ENCODE measurements at places on chromosomes 5 and 9.

DNA sequence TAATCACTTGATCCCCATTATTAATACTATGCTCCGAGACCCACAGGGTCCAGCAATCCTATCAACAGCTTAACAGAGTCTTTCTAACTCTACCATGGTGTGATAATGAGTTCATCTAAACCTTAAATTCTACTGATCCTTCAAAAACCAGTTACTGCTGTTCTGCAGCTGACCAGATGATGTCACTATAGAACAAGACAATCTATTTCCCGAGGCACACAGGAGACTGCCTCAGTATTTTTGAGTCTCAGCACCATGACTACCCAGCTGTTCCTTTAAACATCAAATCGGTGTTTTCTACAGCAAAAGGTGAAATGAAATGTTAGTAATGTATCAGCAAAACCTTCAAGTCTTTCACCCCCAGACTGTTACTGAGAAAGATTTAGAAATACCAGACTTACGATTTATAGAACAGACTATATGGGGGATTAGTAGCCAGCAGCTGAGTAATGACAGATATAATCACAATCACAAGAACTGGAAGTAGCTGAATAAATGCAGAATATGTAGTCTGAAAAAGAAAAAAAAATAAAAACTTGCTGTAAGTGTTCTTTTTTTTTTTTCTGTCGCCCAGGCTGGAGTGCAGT lies 16.9 kb downstream of the DNAJC18 start:
- DNase-seq: peak; percentile 55

DNA sequence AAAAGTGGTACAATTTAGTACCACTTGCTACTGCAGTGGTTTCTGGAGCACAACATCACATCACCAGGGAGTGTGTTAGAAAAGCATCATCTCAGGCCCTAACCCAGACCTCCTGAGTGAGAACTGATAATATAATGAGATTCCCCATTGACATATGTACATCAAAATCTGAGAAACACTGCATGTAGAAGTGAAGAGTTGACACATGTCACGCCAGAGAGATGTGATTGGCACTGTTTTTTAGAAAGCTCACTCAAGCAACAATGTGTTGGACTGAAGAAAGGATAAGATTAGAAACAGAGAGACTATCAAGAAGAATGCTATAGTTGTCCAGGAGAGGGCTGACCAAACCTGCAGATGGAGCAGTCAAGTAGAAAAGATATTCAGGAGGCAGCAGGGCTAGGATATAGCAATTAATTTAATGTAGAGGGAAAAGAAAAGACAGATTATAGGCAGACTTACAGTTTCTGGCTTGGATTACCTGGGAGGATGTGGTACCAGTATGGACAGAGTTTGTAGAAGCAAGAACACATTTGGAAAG lies 324.4 kb upstream of the ADAMTSL1 start:
- no peak for DNase-seq

DNA sequence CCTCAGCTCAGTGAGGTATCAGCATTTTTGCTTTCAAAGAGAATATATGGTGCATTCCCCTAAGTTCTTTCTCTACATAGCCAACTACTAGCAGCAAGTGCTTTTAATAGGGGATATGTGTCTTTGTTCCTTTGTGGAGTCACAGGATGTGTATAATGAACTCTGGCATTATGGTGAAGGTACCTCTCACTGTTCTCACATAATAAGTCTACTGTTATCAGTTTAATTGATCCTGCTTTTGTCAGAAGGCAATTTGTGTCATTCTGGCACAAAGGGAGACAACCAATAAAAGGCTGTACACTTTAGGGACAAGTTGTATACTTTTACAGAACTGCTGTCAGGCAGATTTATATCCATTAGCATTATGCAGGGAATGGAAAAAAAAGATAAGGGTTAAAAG lies 531.4 kb upstream of the RIOK2 start:
- DNase-seq: no peak

DNA sequence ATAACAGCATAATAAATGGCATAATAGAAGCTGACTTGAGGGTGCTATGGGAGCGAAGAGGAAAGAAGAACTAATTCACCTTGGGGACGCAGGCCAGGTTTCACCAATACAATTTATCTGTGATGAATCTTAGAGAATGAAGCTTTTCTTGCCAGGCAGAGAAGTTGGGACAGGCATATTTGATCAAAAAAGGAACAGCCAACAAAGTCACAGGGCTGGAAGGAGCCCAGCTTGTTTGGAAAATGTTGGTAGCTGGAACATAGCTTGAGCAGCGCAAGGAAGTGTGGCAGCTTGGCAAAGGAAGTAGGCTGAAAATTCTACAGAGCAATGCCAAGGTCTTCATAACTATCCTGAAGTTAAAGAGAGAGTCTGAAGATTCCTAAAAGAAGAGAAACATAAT lies 181.5 kb upstream of the OR13F1 start:
- no peak for DNase-seq

DNA sequence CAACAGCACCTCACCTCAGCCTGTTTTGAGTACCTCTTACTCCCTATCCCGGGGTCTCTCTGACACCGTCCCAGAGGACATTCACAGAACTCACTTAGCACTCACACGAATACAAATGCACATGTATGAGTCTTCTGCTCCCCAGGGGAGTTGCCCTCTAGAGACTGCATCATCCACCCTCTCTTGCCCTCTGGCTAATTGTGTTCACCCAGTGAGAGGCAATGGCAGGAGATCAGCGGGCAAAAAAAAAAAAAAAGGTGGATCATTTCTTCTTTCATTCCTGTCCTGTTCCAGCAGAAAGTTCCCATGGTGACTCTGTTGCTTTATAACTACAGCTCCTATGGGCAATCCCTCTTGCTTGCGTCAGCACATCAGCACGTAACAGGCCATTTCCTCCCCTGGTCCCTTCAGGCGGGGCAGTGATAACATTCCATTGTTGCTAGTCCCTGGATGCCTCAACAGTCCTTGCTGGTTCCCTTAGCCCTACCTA lies 23.5 kb upstream of the SNX2 start:
- DNase-seq: peak; percentile 80

GRCh38 chr5:156124708-156125107 lies 202.3 kb upstream of the SGCD start:
- DNase-seq: no peak

DNA sequence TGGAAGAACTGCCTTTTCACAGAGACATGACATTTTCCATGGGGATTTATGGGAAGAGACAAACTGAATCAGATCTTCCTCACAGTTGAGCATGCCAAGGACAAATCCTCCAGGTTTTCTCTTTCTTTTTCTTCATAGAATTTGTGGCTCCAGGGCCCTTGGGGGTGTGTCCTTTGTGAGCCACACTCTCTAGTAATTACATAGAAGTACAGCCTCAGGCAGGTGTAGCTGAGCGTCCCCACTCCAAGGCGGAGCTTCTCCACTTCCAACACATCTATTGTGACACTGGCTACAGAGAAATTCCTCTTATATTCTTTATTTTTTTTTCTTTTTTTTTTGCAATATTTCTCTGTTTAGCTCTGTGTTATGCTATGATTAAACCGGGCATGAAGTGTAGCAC lies 420.5 kb upstream of the CD180 start:
- no peak for DNase-seq

GRCh38 chr9:5840788-5841187 lies 7.9 kb upstream of the ERMP1 start:
- DNase-seq: no peak

DNA sequence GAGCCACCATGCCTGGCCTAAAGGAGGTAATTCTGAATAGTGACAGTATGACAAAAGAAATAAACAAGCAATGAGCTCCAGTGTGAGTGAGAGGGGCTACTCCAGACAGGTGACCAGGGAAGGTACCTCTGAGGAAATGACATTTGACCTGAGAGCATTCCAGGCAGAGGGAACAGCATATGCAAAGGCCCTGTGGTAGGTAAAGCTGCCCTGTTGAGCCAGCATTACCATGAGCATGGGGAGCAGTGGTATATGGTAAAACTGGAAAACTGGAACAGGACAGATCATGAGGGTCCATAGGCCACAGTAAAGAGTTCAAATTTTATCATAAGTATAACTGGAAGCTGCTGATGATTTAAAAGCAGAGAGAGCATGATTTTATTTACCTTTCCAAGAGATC lies 6.0 kb upstream of the SFXN1 start:
- no peak for DNase-seq

GRCh38 chr9:1732670-1733069 lies 282.5 kb upstream of the SMARCA2 start:
- DNase-seq: no peak

DNA sequence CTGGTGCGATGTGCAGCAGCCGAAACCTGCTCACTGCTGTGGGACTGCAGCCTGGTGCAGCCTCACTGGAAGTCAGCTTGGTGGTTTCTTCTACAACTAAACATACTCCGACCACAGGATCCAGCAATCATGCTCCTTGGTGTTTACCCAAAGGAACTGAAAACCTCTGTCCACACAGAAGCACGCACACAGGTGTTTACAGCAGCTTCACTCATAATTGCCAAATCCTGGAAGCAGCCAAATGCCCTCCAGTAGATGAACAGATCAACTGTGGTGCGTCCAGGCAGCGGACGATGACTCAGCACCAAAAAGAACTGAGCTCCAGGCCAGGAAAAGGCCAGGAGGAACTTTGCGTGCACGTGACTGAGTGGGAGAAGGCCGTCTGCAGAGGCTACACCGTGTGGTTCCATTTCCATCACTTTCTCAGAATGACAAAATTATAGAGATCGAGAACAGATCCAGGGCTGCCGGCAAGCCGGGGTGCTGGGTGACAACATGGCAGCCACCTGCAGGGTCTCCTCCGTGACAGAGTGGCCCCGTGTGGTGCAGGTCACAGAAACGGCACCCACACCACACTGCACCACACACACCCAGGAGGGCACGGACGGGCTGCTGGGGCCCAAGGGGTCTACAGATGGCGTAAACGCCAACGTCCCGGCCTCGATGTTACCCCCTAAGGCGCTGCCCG lies 23.1 kb upstream of the NSMF start:
- peak; percentile 71 for DNase-seq

- no peak for DNase-seq
Observed at GRCh38 chr5:180179442-180180420, 29.3 kb downstream of the RASGEF1C start.

- no peak for DNase-seq
Observed at GRCh38 chr9:21831841-21832509, 29.5 kb downstream of the MTAP start.

GRCh38 chr5:173474881-173475287 lies 141.6 kb downstream of the BOD1 start:
- DNase-seq: no peak

DNA sequence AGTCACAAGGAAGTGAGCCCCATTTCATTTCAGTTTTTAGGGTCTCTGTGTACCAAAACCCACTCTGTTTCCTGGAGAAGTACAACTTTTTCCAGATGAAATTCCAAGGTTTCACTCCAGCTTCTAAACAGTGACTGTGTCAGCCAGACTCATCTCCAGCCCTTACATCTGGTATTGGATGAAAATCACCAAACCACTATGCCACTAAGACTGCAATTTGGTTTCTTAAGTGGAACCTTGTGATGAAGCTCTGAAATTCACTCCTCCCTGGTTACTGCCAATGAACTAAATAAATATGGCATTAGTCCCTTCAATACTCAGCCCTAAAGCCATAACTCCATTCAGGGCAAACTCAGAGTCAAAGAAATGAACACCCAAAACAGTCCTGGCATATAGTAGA lies 211.2 kb upstream of the DAPK1 start:
- no peak for DNase-seq

- DNase-seq: no peak
Observed at GRCh38 chr5:115815693-115816225, 700 bp downstream of the CDO1 start.

DNA sequence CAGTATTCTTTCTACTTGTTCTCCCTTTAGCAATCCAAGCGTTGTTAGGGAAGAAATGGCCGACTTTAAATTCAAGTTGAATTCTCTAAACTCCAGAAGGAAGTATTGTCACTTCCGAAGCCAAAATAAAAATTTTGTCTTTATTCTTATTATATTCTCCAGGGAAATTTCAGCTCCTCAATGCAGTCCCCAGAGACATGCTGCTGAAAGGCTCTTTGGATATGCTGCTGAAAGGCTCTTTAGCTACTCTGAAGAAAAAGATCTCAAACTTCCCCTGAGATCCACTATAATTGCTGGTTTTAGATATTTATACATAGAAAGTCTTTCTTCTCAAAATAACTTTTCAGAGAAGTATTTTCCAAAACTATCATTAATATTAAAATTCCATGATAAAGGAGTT lies 92.3 kb upstream of the PARP8 start:
- DNase-seq: no peak

DNA sequence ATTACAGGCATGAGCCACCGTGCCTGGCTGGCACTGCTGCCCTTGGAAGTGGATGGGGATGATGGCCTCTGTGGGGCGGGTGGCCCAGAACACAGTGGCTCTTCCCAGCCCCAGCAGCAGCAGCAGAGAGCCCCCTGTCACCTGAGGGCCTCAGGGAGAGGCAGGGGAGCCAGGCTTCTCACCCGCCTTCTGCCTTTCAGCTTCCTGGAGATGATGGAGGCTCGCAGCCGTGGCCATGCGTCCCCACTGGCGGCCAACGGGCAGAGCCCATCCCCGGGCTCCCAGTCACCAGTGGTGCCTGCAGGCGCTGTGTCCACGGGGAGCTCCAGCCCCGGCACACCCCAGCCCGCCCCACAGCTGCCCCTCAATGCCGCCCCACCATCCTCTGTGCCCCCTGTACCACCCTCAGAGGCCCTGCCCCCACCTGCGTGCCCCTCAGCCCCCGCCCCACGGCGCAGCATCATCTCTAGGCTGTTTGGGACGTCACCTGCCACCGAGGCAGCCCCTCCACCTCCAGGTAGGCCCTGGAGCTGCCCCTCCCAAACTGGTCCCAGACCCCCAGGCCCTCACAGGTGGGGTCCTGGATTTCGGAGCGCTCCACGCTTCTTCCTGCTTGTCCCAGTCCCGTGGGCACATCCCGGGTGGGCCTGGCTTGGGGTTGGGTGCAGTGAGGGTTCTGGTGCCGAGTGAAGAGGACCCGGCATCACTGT lies 5.0 kb upstream of the AJM1 start:
- DNase-seq: no peak

GRCh38 chr9:114216081-114216480 lies 60.7 kb downstream of the COL27A1 start:
- DNase-seq: no peak

DNA sequence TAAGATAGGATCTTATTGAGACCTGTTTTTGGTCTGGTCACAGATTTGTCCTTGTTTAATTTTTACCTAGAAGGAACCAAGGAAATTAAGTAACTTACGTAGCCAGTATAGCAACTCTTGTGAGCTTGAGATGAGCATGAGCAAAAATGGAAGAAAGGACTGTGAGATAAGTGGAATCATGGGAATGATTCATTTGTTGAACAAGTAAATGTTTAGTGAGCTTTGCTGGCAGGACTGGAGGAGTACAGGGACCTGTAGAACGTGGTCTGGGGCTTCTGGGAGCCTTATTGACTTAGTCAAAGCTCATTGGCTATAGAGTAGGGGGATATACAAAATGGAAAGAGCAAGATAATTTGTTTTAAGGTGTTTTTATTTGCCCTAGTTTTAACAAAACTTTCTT lies 3.0 kb downstream of the RAD23B start:
- peak; percentile 40 for DNase-seq
